ENCODE measurements at places on chromosomes 13 and 19.

DNA sequence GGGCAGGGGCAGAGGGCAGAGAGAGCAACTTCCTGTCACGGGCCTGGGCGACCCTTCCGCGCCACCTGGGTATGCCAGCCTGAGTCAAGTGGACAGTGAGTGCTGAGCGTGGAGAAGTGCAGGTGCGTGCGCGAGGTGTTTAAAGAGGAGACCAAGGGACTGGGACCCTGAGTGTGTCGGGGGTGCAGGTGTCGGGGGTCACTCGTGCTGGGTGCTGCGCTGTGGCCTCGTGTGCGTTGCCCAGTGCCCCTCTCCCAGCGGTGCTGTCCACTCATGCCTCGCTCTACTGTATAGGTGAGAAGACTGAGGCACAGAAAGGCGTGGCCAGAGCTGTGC, 18.9 kb upstream of the KCTD15 start:
- no peak for DNase-seq

DNA sequence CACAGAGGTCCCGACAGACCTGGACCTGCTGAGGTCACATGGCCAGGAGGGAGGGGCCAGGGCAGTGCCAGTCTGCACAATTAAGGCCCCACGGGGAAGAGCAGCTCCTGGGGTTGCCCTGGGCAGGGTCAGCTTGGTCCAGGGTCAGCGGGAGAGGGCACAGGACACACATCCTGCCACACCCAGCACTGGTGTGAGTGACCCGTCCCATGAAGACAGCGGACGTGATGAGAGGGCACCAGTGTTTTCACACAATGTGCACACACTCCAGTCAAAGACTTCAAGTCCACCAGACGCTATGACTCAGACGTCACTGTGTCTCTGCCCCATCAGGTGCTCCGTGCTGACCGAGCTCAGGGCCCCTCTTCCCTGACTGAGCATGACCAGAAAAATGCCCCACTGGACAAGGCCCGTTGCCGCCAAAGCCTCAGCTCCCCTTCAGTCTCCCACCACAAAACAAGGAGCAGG, 4.2 kb downstream of the TMEM259 start:
- DNase-seq = no peak

DNA sequence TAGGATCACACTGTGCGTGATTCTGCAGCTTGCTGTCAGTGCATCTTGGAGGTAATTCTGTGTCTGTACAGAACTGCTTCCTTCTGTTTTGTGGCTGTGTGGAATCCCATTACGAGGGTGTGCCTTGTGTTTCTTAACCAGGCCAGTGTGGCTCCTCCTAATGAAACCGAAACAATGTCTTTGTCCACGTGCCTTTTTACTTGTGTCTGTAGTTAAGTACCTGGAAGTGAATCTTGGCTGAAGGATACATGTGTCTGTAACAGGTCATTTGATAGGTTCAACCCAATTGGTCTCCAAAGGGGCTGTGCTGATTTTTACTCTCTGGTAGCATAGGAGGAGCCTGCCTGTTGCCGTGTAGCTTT, 13.1 kb downstream of the NOP53 start:
- no peak for DNase-seq

GRCh38 chr13:97381189-97381588, 52.8 kb upstream of the RAP2A start:
- DNase-seq = no peak

GRCh38 chr19:45782820-45783785, 813 bp upstream of the DMPK start:
- no peak for DNase-seq

GRCh38 chr13:35157143-35157755, 215.2 kb downstream of the NBEA start:
- DNase-seq = no peak

GRCh38 chr13:34513526-34513925, 428.5 kb upstream of the NBEA start:
- DNase-seq = no peak

DNA sequence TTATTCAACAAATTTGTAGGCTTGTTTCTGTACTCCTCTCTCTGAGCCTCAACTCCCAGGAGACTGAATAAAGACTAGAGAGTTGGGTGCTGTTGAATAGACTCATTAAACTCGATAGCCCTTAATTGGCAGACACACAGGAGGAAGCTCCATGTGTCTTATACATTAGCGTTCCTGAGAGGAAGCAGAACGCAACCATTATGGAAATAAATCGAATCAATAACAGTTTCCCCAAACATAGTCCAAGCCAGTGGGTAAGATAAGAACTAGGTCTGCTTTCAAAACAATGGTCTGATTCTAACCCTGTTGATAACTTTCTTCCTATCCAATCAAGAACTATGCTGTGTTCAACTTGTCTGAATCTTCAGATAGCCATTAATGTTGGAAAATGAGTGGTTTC, 118.1 kb upstream of the FNDC3A start:
- DNase-seq = no peak

GRCh38 chr13:102774591-102775520, 1.3 kb upstream of the TEX30 start:
- no peak for DNase-seq

- DNase-seq = no peak
Observed at GRCh38 chr19:37817180-37817981, 38.0 kb upstream of the ZNF573 start.

- no peak for DNase-seq
Observed at GRCh38 chr13:51278426-51279130, 56.4 kb downstream of the FAM124A start.

- DNase-seq = no peak
Observed at GRCh38 chr13:35729926-35730627, 253.6 kb upstream of the MAB21L1 start.

DNA sequence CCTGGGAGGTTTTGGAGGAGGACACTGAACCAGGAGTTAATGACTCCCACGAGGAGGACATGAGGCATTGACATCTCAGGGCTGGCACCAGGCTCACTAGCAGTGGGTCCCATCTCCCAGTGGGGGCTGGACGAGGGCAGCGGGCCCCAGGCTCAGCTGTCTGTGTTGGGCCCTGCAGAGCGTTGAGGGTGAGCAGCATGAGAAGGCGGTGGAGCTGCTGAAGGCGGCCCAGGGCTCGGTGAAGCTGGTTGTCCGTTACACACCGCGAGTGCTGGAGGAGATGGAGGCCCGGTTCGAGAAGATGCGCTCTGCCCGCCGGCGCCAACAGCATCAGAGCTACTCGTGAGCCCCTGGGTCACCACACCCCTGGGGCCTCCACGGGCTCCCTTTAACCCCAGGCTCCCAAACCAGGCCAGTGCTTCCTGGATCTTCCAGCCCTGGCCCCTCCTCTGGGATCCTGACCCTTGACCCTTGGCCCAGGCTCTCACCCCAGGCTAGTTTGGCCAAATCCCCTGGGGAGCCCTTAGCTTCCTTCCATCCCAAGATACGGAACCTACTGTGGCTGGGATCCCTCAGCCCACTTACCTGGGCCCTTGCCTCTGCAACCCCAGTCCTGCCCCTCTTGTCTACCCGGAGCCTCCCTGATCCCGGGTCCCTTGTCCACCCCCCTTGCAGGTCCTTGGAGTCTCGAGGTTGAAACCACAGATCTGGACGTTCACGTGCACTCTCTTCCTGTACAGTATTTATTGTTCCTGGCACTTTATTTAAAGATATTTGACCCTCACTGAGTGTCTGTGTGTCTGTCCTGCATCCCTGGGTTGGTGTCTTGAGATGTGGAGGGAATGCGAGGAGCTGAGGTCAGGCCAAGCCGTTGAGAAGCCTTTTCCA, 1.0 kb downstream of the C19orf73 start:
- DNase-seq = no peak

DNA sequence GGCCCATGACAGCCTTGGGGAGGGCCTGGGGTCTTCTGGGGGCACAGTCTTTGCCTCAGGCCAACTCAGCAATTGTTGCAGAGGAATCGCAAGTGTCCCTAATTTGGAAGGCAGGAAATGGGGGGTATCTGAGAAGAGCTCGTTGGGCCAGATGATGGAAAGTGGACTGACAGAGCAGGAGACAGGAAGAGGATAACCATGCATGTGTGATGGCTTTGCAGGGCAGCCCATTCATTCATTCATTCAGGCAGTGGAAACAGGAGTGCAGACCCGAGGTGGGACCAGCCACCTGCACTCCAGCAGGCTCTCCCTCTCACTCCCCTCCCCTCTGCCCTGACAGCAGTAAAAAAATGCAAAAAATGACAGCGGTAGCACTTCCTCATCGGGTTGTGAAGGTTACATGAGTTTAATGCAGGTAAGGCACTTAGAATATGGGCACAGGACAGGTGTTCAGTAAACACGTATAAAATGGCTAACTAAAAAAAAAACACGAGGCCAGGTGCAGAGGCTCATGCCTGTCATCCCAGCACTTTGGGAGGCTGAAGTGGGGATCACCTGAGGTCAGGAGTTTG, 5.0 kb upstream of the TMEM147 start:
- DNase-seq = no peak

- no peak for DNase-seq
Observed at GRCh38 chr13:50299546-50300249, 284.5 kb downstream of the KCNRG start.

- no peak for DNase-seq
Observed at GRCh38 chr19:4977299-4978174, 8.6 kb downstream of the KDM4B start.

- no peak for DNase-seq
Observed at GRCh38 chr19:55069865-55070197, 5.8 kb upstream of the EPS8L1 start.

- no peak for DNase-seq
Observed at GRCh38 chr19:21434967-21435544, 38.1 kb downstream of the ZNF493 start.

DNA sequence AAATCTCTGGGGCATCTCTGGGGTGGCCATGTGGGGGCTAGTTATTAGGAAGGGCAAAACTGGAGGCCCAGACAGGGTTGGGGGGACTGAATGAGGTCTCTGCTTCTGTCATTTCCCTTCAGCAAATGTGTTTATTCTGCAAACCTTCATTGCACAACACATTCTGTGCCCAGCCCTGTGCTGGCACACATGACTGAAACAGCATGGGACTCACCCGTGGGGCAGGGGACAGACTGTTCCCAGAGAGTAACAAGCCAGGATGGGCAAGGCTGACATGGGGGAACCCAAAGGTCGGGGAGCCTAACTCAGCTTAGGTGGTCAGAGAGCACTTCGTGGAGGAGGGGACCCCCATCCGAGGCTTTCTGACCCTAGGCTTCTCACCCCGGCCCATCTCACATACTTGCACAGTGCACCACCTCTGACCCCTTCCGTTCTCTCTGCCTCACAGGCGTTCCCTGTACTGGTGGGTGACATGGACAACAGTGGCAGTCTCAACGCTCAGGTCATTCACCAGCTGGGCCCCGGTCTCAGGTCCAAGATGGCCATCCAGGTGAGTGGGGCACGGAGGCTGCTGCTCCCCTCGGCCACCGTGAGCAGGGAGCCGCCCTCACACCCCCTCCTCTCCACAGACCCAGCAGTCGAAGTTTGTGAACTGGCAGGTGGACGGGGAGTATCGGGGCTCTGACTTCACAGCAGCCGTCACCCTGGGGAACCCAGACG, 2.4 kb downstream of the TOMM40 start:
- no peak for DNase-seq

DNA sequence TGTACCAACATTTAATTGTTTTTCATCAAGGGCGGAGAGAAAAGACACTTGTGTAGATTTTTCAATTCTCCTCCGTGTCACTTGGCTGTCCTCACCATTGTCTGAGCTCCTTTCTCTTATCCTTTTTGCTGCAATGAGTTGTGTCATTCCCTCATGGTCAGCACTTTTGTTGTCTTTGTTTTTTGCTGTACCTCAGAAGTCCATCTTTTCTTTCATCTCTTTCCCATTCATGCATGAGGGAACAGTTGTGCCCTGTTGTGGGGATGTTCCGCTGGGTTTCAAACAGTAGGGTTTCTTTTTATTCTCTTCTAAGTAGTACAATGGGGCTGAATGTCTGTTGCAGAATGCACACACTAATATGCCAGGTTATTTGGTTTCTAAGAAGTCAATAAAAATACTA, 222.6 kb downstream of the TM9SF2 start:
- no peak for DNase-seq

DNA sequence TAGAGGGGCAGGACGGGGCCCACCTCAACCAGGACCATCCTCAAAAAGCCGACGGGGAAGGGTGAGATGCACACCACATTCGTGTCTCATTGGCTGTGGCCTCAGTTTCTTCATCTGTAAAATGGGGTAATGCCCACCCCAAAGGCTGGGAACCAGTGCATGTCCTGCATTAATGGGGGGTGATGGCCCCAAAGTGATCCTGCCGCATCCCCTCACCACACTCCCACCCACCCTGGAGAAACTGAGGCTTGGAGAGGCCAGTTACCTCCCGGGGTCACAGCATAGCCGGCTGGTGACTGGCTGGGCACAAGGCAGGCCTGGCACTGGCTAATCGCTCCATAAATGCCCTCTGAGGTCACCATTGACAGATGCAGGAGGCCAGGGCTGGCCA, 640 bp upstream of the MIDN start:
- DNase-seq = no peak

DNA sequence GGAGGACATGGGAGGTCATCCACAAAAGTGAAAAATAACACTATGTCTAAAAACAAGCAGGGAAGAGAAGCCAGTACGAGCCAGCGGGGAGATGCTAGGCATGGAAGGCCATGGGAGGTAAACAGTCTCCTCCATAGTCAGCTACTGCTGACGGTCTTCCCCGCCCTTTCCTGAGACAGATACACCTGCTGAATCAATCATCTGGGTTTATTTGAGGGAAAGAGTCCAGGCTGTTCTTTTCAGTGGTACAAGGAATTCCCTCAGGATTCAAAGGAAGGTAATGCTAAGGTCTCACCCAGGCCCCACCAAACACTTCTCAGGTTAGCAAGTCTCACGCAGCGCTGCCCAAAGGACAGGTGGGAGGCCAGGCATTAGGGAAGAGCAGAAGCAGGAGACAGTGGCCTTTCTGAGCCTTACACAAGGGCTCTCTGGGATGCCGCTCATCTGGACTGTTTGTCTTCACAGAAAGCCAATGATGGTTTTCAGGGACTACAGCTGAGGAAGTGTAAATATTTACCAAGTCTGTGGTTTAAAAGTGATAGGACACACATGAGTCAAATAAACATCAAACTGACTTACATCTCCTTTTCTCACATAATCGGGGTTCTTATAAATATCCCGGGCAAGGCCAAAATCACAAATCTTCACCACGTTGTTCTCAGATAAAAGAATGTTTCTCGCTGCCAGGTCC, 173.9 kb downstream of the FLT1 start:
- DNase-seq = no peak

DNA sequence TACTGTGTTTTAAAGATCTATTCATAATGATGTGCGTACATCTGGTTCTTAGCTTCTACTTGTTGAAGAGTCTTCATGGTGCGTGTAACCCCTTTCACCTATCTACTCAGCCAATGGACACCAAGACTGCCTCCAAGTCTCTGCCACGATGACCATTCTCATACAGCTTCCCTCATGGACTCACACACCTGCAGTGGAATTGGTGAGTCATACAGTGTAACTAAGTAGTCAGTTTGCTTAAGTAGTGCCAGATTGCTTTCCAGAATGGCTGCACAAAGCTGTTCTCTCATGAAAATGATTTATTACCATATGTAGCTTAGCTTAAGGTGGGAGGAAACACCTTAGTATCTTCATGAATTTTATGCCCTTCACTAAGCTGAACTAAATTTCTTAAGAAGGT, 112.3 kb downstream of the AKAP11 start:
- no peak for DNase-seq

- no peak for DNase-seq
Observed at GRCh38 chr13:89279374-89279773, 1608.2 kb downstream of the SLITRK5 start.

GRCh38 chr19:20278342-20278741, 111.3 kb downstream of the ZNF486 start:
- DNase-seq = no peak
